Fibroblast of skin of back (primary cell): ENCODE measurements at places on chromosomes 5 and 9.

GRCh38 chr5:20050262-20050661 is 62.3 kb upstream of the CDH18 start:
- DNase-seq, result no peak

DNA sequence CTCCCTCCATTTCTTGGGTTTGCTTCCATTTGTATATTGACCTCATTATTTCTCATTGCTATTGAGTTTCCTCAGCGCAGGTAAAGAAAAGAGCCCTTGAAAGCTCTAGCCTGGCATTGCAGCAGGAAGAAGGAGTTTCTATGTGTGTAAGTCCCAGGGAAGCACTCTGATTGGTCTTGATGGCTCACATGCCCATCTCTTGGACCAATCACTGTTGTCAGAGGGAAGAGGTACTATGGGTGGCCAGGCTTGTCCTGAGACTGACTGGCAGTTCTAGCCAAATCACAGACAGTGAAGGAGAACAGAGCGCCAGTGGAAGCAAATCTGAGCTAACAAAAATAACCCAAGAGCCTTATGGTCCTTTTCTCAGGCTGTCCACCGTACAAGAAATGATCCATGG is 219.0 kb downstream of the PAX5 start:
- DNase-seq, result no peak

DNA sequence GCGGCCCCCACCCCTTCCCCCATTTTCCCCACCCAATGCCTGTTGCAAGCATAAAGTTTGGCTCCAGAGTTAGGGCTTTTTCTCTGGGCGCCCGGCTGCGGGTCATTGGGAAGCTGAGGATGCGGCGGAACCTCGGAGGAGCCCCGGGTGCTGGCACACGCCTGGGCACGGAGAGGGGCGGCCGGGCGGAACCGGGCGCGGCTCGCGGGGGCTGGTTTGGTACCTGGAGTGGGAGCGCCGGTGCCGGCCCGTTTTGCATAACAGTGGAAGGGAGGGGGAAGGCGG is 1.2 kb downstream of the PPARGC1B start:
- DNase-seq, result no peak

DNA sequence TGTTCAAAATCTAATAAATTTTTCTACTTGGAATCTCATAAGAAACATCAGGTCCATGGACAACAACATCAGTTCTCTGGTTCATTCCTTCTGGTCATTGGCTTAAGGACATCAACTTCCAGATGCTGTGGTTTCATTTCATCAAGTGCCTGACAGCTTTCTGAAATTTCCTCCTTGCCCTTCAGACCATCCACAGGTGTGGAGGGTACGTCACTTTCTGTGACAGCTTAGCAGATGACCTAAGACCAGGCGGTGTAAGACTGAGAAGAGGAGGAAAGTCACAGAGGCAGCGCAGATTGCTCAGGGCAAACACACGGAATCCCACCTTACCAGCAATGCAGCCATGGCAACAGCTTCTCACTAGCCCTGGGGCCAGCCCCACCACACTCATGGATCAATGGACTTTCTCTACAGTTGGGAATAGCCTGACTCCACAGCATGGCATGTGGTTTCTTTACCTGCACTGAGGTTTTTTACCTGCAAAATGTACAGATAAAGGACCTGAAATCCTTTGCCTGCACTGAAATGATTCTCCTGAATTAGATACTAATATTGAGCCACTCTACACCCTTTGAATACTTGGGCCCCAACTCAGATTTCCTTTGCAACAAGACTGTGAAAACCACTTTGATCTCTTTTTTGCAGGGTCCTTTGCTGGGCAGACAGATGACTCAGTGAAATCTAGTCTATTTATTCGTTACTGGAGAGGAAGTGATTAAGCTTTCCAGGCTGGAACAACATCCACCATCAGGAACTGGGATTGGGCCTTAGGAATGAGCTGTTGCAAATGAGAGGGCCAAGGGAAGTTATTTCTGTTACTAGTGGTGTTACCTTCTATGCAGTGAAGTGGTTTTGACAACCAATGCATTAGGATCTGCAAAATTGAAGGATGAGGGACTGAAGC is 26.9 kb downstream of the TICAM2 start:
- DNase-seq, result peak; percentile 89

- no peak for DNase-seq
Observed at GRCh38 chr9:18821788-18822187, 211.2 kb downstream of the SAXO1 start.

DNA sequence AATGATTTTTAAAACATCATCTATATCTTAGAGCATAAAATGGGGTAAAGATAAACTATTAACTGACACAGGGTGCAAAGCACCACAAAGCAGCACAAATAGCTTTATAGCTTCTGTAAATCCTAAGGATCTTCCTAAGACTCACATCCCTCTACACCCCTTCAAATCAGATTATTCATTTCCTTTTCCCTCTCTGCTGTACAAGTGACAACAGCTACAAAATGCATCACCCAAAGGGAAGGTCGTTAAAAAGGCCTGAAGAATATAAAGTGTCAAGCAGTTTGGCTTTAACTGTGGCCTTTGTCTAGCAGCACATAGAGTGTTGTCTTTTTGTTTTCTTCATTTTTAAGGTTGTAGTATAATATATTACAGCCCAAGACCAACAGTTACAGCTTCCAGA is 422.1 kb downstream of the PDE4D start:
- no peak for DNase-seq

- DNase-seq, result no peak
Observed at GRCh38 chr5:94856257-94856800, 237.9 kb downstream of the SLF1 start.

DNA sequence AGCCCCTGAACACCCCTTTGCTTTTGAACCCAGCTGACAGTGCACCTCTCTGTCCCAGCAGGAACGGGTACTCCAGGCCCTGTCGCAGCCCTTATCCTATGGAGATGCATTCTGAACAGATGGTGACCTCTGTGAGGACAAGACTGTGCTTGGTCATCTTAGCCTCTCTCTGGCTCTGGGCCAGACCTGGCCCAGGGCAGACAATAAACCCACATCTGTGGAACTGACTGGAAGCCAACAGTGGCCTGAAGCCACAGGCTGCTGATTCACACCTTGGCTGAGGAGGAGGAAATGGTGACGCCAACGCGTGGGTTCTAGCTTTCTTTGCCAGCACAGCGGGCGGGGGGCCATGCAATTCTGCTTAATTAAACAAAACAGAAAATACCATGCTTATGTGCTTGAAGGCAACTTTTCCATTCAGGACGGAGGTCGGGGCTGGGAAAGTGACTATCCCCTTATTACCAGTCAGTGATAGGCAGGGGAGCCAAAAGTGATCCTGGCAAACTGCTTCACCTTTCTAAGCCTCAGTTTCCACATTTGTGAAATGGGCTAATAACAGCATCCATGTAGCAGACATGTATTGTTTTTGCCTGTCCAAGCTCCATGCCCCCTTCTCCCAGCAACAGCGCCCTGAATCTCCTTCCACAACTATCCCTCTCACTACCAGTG is 10.8 kb downstream of the SH3PXD2B start:
- DNase-seq, result peak; percentile 78

DNA sequence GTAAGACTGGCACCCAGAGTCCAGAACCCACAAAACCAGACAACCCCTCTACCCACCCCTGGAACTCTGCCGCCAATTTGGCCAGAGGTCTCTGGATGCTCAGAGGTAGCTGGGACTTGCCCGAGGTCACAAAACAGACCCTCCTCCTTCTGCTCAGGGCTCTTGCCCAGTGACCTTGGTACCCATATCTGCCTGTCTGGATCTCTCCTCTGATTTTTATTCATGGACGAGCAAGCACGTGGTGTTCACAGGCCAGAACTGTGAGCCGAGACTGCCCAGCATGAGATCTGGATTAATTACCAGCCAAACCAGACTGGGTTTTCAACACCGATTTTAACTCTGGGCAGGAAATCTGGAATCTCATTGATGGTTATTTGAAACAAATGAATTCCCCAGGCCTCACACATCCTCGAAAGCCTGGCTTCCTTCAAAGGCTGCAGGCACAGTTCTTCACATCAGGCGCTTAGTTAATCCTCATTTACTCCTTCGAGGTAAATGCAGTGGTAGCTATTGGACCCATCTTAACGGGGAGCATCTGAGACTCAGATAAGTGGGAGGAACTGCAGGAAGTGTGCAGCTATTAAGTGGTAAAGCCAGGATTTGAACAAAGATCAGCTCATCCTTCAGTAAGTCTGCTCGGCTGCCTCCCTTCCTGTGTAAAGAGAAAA is 21.4 kb downstream of the COL27A1 start:
- no peak for DNase-seq

DNA sequence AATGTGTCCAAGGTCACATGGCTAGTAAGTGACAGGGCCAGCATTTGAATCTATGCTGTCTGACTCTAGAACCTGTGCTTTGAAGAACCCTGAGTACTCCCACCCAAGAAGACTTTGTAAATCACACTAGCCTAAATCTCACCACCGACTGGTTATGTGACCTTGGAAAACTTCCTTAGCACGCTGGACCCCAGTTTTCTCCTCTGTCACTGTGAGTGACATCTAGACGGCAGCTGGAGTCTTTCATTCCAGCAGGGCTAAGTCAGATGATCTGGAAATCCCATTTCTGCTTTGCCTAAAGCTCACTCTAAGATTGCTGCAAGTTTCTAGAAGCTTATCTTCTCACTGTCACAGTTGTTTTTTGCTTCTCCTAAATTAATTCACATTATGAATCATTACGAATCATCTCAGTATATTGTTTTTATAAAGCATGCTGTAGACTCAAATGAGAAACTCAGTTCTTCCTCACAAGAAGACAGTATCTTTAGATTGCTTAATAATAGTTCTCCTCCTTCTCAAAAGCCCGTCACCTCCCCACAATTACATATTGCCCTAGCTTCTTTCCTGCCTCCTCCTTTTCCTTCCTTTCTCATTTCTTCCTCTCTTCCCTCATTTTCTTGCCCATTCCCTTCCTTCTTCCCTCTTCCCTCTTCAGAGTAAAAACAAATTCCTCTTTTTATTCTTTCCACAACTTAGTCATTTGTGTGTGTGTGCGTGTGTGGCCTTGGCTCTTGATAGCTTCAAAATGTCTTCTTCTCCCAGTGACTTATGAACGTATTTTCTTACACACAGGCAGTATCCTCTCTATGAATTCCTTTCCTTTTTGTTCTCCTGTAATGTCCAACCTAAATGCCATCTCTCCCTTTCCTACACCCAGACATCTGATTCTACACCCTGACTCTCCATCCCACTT is 16.8 kb downstream of the ALDOB start:
- peak; percentile 70 for DNase-seq

DNA sequence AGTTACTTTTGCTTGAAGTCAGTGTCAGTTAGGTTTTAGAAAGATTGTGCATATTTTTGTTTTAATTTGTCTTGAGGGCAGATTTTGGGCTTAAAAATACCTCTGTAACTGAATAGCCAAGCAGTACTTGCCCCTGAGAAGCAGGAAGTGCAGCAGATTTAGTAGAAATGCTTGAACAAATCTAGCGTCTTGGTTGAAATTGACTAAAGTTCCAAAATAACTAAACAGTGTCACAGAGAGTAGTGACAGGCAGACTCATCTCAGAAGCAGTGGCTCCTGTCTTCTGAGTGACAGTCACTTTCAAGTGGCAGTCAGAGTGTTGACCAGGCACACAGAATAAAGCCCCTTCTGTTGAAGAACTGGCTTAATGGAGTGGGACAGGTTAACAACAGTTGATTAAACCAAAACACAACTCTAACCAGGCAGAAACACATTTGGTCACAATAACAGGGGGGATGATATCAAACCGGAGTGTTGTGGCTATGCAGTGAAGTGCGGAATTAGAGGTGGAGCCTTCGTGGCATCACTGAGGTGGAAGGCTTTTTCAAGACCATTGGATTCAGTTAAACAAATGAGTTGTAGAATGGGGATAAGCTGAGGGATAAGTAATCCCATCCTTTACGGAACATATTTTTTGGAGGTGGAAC is 29.1 kb downstream of the TRIO start:
- no peak for DNase-seq
